ENCODE measurements at places on chromosomes 12 and 14.

DNA sequence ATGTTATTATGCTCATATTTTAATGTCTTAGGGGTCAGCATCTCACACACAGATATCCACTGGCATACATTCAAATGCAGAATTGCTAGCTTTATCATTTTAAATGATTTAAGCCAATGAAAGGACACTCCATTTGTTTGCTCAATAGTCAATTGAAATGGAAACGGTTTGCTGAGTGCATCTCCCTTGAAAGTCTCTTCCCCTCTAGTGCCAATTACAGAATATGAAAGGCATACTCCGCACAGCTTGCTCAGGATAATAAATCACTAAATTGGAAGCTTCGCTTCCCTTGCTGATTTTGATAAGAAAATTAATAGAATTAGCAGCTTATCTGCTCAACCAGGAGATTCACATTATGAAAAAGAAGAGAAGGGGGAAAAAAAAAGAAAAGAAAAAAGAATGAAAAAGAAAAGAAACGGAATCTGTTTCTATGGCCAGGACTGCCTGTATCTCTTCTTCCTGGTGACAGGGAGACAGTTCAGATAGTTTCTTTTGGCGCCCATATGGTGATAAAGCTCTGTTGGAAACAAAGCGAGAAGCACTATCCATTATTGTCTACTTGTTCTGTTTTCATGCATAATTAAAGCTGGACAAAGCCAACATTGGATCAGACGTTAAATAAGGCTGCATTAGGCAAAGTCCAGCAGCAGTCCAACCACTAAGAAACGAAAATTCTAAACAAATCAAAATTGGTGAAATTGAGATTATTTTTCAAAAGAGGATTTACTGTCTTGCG lies 225.0 kb downstream of the GXYLT1 start:
- no peak for DNase-seq

- no peak for DNase-seq
These were observed 40.7 kb downstream of the STK38L start for GRCh38 chr12:27284751-27285150.

DNA sequence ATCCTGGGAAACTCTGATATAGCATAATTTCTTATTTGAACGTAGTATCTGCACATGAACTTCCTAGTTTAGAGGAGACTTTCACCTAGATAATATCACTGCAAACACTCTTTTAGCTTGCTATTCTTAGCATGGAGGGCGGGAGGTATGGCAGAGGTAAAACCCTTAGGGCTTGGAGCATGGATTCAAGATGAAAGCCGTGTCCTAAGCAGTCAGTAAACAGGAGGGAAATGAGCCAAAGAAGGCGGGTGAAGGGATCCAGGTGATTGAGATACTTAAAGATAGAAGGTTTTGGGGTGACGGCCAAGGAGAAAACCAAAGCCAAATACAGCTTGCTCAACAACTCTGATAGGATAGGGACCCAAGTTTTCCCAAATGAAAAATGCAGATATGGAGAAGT lies 107.1 kb upstream of the BCAT1 start:
- no peak for DNase-seq

GRCh38 chr12:92047393-92047826 lies 98.2 kb downstream of the BTG1 start:
- no peak for DNase-seq

DNA sequence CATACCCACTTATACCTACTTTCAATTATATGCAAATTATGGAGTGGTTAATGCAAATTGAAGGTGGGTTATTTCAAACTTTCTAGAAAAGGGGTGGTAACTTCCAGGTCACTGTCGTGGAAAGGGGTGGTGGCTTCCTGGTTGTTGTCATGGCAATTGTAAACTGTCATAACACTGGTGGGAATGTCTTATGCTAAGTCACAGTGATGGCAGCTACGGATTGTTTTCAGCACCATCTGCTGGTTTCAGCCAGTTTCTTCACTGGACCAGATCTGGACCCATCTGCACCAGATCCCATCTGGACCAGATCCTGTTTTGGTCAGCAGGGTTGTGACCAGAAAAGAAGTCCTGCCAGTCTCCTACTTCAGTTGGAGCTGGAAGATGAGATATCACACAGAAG lies 1469.3 kb downstream of the AACS start:
- no peak for DNase-seq

GRCh38 chr12:128644664-128645296 lies 179.0 kb downstream of the SLC15A4 start:
- DNase-seq, result no peak

GRCh38 chr14:22569106-22569736 lies 19.8 kb downstream of the DAD1 start:
- DNase-seq, result no peak

- DNase-seq, result no peak
These were observed 31.2 kb downstream of the RBM19 start for GRCh38 chr12:113934946-113935345.

GRCh38 chr12:31220061-31220460 lies 105.9 kb downstream of the SINHCAF start:
- no peak for DNase-seq

GRCh38 chr14:73739899-73740617 lies 25.9 kb upstream of the PNMA1 start:
- no peak for DNase-seq

GRCh38 chr12:460261-461230 lies 807 bp downstream of the B4GALNT3 start:
- peak; percentile 12 for DNase-seq

- no peak for DNase-seq
These were observed 391.0 kb downstream of the ZFP36L1 start for GRCh38 chr14:68401855-68402254.

DNA sequence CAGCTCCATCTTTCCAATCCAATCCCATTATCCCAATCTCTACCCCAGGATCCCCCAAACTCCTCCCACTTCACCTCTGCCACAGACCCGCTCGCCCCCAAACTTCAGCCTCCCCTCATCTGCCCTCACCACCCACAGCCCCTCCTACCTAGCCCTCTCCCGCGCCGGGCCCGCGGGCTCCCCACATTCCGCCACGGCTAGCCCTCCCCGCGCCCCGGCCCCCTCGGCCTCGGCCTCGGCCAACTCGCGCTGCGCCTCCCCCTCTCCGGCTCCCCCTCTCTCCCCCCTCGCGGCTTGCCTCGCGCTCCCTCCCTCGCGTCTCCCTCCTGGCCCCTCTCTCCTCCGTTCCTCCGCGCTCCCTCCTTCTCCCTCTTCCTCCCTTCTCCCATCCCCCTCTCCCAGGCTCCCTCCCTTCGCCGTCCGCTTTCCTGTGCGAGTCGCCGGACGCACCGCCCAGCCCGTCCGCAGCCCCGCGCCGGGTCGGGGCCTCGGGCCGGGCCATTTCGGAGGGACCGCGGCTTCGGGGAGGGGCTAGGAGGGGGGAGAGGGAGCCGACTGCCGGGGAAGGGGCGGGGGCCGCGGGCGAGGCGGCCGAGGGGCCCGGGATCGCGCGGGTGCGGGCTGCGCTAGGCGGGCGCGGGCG lies at the start of gene ATN1:
TSS of gene ATN1 (plus strand) at position 581 of the 643 bp plus-strand sequence. CDS start 6,043 bp downstream, outside the sequence.
- no peak for DNase-seq

DNA sequence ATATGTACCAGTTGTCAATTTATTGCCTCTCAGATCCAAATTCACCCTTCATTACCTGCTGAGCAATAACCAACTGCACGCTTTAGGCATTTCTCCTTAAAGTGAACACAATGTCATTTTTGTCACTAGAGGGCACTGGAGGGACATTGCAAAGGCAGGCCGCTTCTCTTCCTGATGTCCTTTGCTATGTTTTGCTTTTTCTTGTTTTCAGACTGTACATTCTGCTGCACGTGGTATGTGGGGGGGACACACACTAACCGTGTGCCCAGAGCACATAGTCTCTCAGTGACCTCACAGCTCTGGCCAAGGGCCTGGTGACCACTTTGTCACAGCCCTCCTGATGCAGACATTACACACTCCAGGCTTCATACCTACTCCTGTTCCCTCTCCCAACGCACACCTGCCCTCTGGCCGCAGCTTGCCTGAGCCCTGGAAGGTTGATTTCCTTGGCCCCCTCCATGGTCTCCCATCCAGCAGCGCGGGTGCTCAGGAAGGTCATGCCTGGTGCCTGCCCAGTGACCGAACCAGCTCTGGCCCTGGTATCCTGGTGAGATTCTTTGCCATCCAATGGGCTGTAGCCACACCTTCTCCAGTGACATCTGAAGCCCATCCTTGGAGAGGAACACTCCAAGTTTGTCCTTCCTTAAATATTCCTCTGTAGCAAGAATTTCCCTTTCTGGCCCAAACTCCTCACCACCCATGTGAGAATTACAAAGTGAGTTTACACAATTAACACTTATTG lies 39.9 kb downstream of the MYO1H start:
- DNase-seq, result no peak

DNA sequence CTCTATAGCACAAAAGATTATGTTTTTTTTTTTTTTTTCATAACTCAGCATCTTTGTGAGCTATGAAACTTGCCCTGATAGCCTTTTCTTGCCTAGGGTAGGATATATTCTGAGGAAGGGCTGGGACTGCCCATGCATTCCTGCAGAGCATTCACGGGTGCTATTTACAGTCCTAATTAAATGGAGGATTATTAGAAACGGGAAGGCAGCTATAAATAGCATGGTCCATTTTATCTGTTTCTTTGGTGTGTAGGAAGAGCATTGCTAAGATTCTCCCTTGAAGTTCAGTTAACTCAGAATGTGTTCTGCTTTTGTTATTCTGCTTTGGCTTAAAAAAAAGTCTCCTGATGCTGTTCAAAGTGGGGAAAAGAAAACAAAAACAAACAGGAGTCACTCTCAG lies 630.9 kb downstream of the DIO2 start:
- DNase-seq, result no peak

DNA sequence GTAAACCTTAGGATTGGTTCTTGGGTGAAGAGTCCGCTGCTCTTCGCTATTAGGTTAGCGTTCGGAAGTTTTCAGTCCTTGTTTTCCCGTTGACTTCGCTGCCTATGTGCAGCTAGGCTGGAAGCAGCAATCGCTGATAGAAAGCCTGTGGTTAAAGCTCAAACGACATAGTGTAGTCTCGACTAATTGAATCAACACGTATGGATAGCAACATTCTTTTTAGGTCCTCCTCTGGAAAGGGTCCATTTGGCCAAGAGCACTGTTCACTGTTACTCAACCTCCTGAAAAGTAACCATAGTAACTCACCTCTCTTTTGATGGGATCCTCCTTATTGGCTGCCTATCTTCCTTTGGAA lies 355.5 kb downstream of the SNAPC1 start:
- no peak for DNase-seq

Data from CD4-positive, alpha-beta T cell treated with Interleukin-6 at 100 ng/mL for 8 hours (primary cell).